ENCODE measurements at places on chromosomes 6 and 20.

DNA sequence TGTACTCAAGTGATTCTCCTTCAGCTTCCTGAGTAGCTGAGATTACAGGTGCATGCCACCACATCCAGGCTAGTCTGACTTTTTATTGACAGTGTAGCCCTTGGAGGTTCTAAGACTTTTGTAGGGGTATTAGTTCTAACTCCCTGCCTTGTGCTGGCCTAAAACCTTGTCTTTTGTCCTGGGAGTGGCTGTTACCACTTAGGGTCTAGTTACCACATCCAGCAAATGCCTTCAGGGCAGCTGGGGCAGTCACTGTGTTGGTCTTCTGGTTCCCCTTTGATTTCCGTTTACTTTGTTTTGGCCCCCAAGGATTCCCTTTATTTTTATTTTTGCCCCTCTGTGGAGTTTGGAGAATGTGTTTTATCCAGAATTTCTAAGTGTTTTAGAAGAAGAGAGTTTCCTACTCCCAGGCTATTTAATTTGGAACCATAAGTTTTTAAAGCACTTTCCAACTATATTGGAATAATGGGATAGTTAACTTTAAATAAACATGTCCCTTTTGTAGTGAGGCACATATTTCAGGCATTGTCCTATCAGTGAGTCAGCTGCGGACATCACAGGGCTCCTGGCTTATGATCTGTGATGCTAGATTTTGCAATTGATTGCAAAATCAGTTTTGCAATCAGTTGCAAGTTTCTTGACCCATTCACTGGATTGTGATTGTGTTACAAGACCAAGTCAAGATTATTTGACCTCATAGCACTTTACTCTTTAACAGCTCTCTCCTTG lies 25.0 kb downstream of the IL22RA2 start:
- DNase-seq, result peak; percentile 55

GRCh38 chr6:30329331-30329730 lies 2.6 kb downstream of the TRIM39 start:
- no peak for DNase-seq

- DNase-seq, result no peak
Observed at GRCh38 chr6:120108061-120108795, 758.7 kb upstream of the MAN1A1 start.

DNA sequence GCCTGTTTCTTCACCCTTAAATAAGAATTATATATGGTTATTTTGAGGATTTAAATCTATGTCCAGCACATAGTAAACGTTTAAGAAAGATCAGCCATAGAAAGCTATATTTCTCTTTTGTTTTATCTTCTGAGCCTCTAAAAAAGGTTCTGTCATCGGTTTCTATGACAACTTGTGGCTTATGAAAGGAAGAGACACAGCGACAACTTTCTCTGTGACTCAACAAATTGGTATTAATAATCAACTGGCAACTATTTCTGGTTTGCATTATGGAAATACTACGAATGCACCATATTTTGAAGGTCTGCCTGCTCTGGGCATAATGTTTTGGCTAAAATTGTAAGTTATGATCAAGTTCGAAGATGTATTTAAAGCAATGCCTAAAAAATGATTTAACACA lies 751.0 kb downstream of the CD109 start:
- no peak for DNase-seq

DNA sequence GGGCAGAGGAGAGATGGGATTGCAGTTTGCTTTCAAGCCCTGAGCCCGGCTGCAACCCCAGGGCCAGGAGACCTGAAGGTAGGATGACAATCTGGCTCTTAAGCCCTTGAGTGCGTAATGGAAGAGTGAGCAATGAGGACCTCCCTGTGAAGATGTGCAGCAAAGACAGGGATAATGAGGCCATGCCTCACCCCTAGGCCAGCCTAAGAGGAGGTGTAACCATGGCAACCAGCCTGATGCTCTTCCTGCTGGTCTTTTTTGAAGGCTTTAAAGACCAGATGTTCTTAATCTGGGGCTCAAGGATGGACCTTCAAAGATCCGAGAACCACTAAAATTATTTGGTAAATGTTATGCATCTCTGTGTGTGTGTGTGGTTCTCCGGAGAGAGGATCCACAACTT lies 8.2 kb downstream of the ARHGAP40 start:
- no peak for DNase-seq

GRCh38 chr6:160583794-160584193 lies 80.3 kb downstream of the LPA start:
- DNase-seq, result no peak

DNA sequence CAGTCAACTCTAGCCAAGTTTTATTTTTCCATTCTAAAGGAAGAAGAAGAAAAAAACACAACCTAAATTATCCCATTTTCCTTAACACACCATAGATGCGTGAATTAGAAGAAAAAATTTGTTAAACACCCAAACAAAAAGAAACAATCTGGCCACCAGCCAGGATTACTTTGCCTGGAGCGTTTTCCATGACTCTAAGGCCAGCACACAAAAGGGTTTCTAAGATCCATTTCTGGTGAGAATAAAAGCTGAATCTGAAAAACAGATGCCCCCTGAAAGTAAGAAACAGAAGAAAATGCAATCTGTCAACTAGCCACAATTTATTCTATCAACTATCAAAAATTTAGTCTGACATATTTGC lies 267.2 kb upstream of the SULF2 start:
- DNase-seq, result no peak

DNA sequence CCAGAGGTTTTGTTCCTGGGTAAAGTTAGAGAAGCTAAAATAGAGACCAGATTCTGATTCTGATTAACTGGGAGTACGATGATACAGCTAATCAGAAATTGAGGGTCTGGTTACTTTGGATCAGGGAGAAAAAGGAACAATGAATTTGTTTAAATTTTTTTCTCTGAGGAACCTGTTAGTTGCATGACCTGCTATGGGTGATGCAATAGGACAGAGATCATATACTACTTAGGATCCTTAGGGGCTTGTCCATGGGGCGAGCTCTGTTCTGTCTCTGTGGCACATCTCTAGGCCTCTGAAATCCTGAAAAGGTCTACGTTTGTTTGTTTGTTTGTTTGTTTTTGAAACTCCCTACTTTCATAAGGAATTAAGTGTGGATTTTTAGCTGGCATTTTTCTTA lies 166.1 kb upstream of the LAMP5 start:
- DNase-seq, result no peak

GRCh38 chr6:13479971-13480434 lies 7.4 kb downstream of the GFOD1 start:
- DNase-seq, result no peak

DNA sequence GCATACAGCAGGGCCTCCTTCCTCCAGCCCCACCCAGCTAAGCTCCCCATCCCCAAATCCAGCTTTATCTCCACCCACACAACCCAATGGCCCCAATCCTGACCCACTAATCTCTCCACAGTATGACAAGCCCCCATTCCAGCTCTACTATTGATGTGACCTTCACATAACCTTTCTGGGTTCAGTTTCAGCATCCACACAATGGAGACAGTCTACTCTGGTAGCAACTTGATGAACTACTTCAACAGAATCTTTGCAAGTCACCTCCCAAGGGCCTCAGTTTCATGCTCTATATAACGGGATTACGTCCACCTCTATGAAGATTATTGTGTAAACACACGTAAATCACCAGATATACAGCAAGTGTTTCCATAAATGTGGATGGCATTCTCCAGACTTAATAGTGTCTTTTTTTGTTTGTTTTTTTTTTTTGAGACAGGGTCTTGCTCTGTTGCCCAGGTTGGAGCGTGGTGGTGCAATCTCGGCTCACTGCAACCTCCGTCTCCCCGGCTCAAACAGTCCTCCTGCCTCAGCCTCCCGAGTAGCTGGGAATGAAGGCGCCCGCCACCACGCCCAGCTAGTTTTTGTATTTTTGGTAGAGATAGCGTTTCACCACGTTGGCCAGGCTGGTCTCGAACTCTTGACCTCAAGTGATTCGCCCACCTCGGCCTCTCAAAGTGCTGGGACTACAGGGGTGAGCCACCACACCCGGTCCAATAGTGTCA lies 1.4 kb downstream of the AHCY start:
- no peak for DNase-seq

DNA sequence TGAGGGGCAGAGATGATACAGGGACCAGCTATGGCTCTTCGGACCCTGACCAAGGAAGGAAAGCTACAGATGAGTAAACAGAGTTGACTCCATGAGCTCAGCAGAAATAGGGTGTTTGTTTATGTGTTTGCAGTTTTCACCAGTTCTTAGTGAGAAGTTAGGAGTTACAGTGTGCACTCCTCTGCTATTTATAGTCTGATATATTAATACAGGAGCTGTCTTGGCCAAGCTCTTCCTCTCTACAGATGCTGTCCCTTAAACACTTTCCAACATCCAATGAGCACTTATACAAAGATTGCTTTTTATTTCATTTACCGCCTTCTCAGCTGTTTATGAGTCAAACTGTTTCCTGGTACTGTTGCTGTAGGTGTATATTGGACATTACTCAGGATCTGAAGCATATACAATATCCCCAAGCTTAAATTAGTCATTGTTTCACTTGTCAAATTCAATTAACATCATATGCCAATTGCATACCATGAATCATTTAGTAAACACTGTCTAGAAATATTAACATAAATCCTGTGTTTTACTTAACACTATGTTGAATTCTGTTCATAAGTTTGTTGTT lies 618.0 kb downstream of the PRKN start:
- no peak for DNase-seq

DNA sequence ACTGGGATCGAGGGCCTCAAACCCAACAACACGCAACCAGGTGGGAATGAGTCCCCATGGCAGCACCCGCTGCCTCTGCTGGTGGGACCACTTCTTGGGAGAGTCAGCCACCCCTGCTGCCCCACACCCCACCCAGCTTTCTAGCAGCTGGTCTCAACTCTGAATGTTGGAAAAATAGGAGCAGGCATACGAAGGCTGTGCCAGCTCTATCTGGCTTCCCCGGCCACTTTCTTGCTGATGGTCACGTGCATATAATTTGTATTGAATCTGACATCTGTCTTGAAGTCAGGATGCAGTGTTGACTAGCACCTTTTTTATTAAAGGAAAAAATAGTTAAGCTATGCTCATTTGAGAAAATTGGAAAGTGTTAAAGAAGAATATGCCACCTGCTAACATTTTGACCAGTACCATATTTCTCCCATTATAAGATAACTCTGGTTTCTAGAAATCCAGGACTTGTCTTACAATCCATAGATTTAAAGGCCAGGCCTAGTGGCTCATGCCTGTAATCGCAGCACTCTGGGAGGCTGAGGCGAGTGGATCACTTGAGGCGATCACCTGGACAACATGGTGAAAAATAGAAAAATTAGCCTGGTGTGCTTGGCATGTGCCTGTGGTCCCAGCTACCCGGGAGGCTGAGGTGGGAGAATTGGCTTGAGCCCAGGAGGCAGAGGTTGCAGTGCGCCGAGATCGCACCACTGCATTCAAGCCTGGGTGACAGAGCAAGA lies 26.9 kb upstream of the MAPRE1 start:
- no peak for DNase-seq

- no peak for DNase-seq
Observed at GRCh38 chr6:35510916-35511561, 1.7 kb downstream of the TULP1 start.

DNA sequence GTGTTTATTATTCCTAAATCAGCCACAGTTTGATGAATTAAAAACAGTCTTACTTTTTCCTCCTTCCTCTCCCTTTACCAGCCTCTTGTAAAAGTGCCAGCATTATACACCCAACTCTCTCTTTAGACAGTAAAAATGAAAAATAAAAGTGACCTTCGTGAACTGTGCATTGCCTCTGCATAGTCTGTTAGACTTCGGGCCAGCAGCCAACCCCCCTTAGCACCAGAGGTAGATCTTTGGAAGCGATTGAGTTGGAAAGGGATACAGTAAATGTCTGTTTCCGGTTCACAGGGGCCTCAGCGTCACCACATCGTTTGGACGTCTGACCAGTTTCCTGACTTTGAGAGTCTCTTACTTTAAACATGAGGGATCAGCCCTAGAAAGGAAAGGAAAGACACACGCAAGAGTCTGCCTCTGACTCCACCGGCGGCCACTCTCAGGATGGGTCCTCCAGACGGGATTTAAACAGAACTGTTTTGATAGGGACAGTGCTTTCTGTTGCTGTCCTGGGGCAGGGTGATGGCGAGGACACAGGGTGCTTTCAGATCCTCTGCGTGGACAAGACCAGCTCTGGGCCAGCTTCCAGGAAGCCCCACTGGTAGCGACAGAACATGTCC lies 206.6 kb upstream of the PREP start:
- DNase-seq, result no peak

DNA sequence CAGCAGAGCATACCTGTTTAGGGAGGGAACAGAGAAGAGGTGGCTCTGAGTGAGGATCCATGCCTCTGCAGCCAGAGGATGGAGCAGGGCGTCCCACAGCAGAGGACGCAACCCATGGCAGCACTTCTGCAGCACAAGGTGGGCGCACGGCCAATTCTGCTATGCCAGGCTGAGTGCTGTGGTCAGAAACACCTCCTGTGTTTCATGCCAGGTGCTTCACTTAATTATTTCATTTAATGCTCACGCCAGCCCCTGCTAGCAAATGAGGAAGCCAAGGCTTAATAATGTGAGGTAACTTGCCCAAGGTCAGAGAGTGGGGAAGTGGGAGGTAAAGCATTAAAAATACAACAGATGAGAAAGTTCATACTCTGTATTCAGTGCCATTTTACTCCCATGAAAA lies 68.5 kb upstream of the PTGIS start:
- no peak for DNase-seq

GRCh38 chr6:159726255-159726917 lies 920 bp upstream of the WTAP start:
- no peak for DNase-seq

DNA sequence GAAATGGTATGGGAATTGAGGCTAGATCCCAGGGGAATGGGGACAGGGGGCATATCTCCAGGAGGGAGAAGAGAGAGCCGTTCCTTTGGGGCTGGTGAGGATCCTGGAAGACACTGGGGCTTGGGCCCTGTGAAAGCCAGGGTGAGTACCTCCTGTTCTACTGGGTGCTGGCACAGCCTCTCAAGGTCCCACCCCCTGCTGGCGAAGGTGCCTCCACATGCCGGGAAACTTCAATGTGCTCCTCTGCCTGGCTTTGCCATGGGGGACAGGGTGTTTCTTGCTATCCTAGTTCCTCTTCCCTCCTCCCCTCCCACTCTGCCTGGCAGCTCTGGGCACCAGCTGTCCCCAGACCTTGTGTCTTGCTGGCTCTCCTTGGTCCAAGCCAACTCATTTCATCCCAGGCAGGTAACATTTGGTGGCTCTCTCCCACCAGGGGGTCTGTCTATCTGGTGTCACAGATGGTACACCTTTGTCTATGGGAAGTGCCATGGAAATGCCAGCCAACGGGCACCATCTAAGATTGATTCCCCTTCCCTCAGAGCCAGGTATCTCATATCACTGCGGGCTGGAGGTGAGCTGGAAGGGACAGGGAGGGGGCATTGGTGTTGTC lies 56.8 kb downstream of the MDGA1 start:
- no peak for DNase-seq

All from tibial nerve (tissue), 4 donors.